Left ventricle myocardium superior (tissue), 1 donor: ENCODE measurements at places on chromosomes 7 and 10.

DNA sequence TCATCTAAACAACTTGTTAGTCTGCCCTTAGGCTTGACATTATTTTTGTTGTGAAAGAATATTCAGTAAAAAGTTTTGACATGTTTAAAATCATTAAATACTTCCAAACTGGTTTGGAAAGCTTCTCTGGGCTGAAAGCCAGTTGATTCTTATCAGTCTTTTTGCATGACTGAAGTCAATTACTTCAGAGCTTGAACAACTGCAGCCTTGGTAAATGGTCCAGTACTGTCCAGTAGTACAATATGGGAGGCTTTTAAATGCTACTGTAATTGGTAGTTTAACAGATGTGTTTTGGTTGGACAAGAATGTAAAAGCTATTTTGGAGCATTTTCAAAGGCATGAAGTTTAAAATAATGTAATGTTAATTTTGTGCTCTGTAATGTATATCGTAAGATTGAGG lies 103.4 kb downstream of the SDK1 start:
- DNase-seq, result no peak

DNA sequence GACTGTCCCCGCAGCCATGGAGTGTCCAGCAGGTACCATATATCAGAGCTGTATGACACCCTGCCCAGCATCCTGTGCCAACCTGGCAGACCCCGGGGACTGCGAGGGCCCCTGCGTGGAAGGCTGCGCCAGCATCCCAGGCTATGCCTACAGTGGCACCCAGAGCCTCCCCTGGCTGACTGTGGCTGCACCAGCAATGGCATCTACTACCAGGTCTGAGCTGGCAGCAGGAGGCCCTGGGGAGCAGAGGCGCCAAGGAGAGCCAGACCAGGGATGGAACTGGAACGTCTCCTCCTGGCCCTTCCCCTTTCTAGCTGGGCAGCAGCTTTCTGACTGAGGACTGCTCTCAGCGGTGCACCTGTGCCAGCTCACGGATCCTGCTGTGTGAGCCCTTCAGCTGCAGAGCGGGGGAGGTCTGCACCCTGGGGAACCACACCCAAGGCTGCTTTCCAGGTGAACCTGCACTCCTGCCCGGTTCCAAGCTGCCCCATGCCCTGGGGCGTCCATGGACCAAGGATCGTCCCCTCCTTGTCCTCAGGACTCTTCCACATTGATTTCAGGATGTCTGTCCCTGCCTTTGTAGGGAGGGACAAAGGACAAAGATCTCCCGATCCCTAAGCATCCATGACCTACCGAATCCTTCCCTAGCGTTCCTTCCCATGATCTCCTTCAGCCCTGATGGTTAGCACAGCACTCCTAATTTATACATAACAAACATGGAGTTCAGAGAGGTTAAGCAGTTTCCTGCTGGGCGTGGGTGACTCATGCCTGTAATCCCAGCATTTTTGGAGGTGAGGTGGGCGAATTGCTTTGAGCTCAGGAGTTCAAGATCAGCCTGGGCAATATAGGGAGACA lies 33.3 kb downstream of the EPHB4 start:
- DNase-seq, result no peak

DNA sequence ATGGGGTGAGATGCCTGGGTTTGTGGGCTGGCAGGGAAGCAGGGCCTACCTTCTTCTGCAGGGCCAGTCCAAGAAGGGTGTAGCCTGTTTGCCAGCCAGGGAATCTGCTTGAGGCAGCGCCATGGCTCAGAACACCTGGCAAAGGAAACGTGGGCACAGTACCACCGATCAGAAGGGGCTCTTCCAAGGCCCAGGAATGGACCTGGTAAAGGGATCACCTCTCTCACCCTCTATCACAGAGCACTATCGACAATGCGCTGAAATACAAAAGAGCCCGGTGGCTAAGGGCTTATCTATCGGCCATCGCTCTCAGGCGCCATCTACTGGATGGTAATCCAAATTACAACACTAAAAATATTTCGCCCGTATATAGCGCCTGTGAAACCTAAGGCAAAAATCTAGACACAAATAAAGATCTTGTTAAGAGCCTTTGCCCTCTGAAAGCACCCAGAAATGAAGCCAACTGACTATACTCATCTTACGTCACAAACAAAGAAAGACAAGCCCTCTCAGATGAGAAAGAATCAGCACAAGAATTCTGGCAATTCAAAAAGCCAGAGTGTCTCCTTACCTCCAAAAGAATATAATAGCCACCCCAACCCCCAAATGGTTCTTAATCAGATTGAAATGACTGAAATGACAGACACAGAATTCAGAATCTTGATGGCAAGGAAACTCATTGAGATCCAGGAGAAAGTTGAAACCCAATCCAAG lies 217.8 kb upstream of the HPS1 start:
- DNase-seq, result no peak

GRCh38 chr7:101688183-101688831 lies 59.2 kb upstream of the MYL10 start:
- peak; percentile 91 for DNase-seq

DNA sequence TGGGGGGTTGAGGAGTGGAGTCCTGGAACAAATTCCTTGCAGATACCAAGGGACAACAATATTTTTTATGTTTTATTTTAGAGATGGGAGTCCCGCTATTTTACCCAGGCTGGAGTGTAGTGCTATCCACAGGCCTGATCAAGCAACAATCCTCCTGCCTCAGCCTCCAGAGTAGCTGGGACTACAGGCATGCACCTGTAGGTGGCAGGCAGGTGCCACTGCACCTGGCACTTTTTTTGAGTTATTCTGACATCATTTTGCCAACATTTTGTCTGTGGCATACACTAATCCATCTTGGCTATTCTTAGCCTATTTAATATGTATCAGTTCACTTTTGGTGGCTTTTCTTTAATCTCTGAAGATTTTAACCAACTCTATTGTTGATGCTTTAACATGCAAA lies 317.8 kb upstream of the MTPN start:
- DNase-seq, result no peak

- DNase-seq, result no peak
These were observed 111.9 kb upstream of the ADAM12 start for GRCh38 chr10:126500185-126500584.

- DNase-seq, result no peak
These were observed 4.9 kb downstream of the RADIL start for GRCh38 chr7:4878336-4879335.

DNA sequence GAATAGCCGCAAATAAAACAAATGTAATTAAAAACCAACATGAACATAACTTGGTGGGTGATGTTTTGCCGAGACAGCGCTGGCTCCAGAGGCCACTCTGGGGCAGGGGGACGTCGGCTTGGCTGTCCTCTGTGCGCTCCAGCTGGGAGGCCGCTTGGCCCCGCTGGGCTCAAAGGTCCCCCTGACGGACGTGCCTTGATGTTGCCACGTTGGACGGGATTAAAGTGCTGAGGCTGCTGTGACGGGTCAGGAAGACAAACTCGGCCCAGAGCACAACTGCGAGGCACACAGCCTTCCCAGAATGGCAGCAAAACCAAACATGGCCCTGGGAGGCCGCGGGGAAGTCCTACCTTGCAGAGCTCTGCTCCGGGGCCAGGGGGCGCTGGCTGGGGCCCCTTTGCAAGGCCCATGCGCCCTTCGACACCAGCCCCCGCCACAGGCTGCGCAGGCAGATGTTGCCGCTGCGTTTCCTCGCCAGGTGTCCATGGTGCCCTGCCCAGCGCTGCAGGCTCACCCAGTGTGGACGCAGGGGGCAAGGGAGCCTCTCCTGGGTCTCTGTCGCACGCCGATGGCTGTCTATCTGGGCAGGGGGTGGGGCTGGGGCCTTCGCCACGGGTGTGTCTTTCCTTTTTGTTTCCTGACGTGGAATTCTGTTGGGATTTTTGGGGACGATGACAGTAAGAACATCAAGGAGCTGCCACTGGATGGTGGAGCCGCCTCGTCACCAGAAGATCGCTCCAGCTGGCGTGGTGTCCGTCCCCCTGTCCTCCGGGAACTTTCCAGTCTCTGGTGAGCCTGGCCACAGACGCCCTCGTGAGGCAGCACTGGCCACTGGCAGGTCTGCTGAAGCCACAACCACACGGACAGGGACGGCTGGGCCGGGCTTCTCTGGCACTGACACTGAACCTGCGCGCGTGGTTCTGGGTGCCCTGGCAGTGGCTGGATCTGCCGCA lies 99.6 kb upstream of the DIP2C start:
- DNase-seq, result peak; percentile 88

DNA sequence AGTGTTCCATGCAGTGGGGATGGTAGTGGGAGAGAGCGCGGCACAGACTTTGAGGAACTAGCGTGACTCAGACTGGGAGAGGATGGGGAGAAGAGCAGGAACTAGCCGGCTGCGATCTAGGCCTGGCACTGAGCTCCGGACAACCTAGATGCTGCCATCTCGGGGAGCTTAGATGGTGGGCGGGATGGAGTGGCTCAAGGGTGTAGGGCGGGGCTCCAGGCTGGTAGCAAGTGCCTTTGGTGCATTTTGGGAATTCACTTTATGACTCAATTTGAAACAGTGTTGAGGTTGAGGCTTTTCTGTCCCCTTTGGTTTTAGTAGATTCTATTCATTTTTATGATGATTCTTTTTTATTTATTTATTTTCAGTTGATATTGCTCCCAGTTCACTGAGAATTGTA lies 185.3 kb upstream of the GPR26 start:
- no peak for DNase-seq

DNA sequence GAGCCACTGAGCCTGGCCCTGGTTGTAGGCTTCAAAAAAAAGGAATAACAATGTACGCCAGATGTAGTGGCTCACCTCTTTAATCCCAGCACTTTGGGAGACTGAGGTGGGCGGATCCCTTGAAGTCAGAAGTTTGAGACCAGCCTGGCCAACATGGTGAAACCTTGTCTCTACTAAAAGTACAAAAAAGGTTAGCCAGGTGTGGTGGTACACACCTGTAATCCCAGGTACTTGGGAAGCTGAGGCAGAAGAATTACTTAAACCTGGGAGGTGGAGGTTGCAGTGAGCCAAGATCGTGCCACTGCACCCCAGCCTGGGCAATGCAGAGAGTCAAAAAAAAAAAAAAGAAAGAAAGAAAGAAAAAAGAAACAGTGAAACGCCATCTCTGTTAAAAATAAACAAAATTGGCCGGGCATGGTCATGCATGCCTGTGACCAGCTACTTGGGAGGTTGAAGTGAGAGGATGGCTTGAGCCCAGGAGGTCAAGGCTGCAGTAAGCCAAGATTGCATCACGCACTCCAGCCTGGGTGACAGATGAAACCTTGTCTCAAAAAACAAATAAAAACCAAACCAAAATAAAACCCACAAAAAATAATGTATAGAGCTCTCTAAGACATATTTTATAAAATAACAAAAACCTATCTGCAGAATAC lies 4.7 kb upstream of the KLHDC10 start:
- DNase-seq, result no peak

- no peak for DNase-seq
These were observed 10.6 kb downstream of the ACBD5 start for GRCh38 chr10:27230022-27230421.

DNA sequence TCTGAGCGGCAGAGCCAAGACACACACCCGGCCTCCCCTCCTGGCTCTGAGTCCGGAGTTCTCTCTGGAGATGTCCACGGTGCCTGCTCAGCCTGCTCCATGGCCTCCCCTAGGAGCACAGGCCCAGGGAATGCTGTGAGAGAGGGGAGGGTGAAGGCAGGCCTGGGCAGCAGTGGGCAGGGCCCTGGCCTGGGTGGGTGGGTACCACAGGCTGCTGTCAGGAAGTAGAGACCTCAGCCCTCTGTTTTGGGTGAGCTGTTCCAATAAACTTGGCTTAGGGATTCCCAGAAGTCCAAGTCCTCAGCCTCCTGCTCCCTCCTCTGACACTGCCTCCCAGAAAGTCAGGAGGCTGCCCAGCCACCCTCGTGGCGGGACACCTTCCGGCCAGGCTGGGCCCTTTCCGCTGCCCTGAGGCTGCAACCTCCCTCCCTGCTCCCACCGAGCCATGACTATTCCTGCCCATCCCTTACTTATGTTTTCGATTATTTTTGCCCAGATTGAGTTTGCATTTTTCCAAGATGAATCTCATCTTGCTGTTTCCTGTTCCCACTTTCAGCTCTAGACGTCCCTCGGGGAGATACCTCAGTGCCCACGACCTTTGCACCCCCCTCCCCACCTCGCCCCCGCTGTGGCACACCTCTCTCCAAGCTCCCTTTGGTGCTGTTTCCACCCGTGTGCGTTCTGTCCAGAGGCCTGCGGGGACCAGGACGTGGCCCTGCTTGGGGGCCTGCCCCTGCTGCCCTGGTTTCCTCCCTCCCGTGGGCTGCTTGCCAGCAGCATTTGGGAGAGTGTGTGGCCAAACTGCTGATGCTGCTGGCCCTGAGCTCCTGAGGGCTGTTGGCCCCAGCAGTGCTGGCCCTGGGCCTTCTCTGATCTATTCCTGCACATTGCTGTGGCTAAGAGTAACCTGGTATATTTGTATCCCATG lies 5.8 kb upstream of the POLM start:
- peak; percentile 86 for DNase-seq
